ENCODE measurements at places on chromosomes 2 and 18.

DNA sequence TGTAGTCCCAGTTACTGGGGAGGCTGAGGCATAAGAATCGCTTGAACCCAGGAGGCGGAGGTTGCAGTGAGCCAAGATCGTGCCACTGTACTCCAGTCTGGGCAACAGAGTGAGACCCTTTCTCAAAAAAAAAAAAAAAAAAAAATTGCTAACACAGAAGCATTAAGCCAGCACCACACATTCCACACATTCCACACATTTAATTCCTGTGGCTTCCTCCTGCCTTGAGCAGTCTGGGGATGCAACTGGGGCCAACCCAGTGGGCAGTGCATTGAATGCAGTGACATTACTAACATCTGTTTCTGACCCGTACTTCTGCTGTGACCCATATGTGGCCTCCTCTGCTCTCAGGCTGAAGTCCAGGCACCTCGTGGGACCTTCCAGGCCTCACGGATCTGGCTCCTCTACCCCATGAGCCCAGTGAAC lies 107.0 kb downstream of the BCL2L11 start:
- no peak for DNase-seq

- no peak for DNase-seq
Observed at GRCh38 chr2:177519534-177520115, 127.1 kb downstream of the AGPS start.

DNA sequence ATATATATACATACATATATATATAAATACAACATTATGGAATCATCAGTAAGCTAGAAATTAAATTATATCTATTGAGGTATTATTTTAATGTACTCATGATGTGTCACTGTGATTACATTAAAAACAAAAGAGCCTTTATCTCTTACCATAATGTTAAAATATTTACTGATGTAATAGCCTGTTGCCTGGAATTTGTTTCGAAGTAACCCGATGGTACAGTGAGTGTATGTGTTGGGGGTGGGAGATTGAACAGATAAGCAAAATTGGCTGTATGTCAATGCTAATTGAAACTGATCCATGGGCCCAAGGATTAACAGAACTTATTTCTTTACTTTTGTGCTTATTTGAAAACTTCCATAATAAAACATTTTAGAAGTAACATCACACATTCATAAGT lies 1473.2 kb downstream of the LRP1B start:
- no peak for DNase-seq

DNA sequence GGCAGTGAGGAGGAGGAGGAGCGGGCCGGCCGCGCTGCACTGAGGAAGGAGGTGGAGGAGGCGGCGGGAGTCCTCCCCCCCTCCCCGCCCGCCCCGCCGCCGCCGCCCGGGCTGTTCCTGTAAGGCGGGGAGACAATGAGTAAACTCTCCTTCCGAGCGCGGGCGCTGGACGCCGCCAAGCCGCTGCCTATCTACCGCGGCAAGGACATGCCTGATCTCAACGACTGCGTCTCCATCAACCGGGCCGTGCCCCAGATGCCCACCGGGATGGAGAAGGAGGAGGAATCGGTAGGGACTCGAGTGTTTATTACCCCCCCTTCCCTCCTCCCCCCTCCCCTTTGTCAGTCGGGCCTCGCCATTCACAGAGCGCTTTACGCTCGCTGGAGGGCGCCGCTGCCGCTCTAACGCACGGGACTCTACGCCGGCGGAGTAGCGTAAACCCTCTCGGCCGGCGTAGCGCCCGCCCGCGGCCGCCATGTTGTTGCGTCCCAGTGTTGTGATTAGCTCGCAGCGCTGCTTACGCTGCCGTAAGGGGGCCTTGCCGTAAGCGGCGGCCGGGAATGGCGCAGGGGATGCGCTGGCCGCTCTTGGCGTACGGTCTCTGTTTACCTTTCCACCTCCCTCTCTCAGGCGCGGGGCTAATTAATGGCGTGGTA lies 460 bp downstream of the EPC2 start:
- DNase-seq: peak; percentile 98

GRCh38 chr2:15298770-15299169 lies 262.4 kb downstream of the NBAS start:
- DNase-seq: no peak

DNA sequence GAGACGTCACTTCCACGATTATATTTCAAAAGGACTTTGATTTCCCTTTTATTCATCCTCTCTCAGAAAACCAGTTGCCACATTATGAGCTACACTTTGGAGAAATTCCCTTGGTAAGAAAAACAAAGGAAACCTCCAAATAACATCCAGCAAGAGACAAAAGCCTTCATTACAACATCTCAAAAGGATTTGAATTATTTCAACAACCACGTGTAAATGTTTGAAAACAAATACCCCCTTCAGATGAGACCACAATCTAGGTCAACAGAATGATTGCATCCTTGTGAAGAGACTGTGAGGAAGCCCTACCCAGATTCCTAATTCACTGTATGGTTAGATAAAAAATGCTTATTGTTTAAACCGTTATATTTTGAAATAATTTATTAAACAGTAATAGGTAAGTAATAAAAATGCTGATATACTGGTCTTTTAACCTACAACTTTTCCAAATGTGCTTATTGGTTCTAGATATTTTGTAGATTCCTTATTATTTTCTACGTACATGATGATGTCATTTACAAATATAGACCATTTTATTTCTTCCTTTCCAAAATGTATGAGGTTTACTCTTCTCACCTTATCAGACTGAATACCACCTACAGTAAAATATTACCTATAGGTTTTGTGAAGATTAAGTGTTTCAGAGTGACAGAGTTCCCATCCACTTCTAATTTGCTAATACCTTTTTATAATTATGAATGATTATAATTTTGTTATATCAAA lies 922.7 kb upstream of the CHAC2 start:
- no peak for DNase-seq

DNA sequence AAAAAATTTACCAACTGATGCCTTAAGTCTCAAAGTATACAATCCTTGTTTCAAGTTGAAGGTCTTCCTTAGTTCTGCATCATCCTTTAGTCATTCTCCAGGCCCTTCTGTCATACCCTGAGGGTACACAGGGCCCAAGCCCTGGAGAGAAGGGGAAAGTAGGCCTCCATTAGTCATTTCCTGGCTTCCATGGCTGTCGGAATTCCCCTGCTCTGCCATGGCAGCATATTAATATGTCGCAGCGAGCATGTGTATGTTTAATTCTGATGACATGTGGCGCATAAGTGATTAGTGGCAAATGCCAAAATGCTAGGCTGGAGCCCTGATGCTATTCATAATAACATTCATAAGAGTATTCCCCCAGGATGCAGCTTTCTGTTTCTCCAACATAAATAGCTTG lies 22.1 kb downstream of the GPR39 start:
- DNase-seq: no peak

GRCh38 chr2:168652997-168653921 lies 149.2 kb upstream of the NOSTRIN start:
- no peak for DNase-seq

DNA sequence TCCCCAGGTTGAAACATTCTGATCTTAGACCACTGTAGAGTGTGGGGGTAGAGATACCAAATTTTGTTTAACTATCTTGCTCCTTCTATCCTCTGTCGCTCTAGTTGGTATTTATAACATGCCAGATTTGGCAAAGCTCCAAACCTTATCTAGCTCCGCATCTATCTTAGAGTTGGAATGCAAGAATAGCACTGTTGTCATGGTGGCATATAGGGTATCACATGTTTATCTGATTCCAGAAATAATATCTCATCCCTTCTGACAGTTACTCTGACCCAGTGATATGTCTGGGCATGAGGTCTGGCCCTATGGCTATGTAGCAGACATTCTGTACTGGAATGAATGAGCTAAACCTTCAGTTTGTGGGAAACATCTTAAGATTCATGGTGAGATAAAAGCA lies 51.7 kb downstream of the CABYR start:
- no peak for DNase-seq

GRCh38 chr2:224947566-224947965 lies 94.7 kb downstream of the DOCK10 start:
- DNase-seq: no peak

- DNase-seq: no peak
Observed at GRCh38 chr2:55620123-55620779, 2.8 kb upstream of the PPP4R3B start.

DNA sequence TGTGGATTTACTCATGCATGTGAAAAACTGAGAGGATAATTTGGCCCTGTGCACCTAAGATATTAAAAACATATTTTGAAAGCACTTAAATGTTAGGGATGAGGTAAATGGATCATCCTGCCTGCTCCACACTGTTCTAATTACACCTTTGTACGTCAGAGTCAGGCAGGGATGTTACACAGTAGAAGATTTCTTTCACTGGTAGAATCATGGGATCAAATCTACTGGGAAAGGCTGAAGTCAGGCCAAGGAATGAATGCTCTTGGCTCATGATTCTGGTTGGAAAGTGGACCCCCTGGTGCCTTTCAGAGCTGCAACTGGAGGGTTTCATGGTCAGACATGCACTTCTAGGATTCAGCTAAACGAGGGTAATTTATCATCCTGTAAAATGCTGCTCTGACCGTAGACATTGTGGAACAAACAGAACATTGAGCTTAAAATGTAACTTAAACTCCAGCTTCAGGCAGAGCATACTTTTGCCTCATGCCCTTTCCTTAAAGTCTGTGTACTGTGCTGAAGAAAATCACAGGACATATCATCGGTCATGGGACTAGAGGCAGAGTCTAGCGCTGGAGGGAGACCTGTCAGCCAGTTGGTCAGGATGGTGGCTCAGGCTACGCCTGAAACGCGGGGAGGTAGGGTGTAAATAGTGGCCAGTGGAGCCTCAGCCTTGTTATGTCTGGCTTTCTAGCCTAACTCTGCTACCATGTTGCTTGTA lies 4.9 kb downstream of the KCNE4 start:
- peak; percentile 61 for DNase-seq

DNA sequence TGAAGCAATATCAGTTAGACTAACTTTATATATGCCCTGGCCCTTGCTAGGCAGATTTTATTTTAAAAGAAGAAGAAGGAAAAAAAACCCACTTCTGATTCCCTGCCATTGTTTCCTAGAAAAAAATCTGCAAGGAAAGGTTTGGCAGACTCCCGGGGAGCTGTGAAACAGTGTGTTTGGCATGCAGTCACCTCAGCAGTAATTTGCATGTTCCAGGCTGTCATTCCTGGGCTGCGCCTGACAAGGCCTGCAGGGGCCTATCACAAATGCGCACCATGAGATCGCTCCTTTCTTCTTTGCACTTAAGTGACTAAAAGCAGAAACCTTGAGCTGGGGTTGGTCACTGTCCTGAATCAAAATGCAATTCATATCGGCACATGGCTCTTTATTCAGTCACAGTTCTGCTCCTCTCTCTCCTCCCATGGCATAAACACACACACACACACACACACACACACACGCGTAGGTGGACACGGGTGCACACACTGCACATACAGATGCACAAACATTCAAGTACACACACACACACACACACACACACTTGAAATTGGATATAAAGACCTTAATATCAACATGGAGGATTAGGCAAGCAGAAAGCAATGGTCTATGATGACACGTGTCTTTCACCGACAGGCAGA lies 172.8 kb downstream of the MYT1L start:
- DNase-seq: no peak

DNA sequence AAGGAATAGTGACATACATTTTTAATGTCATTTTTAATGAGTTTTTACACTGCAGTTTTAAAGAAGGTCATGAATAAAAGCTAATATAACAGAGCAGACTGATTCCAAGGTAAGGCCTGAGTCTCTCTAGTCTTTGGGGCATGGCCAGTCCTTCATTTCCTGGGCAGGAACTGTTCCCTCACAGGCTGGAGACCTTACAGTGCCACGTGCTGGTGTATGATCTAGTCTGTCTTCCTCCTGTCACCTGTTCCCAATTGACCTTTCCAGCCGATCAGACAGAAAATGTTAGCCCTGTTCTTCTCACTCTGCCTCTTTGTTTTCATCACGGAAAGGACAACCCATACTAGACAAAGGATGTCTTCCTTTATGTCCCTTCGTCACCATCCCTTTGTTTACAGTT lies 33.6 kb downstream of the ZCCHC2 start:
- no peak for DNase-seq

DNA sequence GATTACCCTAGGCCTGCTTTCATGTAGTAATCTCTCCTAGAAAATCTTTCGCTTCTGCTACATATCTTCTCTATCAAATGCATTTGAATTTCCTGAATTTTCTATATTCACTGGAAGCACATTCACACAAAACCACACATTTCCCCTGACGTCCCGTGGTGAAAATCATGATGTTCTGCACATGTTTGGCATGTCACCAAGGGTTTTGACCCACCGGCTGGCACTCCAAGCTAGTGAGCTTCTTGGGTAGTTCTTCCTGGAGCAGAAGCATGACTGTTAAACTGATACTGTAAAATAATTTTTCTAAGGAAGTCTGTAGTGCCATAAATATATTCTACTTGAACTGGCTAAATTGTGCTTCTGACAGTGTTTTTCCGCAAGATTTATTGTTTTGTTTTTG lies 510.1 kb upstream of the SLC8A1 start:
- DNase-seq: peak; percentile 39

DNA sequence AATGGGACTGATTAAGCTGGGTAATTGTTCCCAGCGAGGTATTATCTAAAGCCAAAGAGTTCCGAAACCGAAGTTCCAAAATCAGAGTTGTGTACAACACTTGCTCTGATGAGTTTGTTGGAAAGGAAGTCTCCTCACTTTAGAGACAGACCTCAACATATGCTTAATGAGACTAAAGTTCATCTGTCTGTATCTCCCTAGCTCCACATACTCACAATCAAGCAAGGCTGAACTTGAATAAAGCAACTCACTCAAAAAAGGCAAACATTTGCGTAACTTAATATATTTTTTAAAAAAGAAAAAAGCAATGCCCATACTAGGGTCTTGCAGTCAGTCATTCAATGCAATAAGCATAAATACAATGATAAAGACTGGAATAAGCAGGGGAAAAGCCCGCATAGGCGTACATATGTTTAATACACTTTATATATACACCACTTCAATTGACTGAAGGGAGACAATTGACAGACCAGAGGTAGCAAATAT lies 60.0 kb downstream of the IRS1 start:
- no peak for DNase-seq

- DNase-seq: no peak
Observed at GRCh38 chr2:108979461-108979860, 9.6 kb downstream of the EDAR start.

DNA sequence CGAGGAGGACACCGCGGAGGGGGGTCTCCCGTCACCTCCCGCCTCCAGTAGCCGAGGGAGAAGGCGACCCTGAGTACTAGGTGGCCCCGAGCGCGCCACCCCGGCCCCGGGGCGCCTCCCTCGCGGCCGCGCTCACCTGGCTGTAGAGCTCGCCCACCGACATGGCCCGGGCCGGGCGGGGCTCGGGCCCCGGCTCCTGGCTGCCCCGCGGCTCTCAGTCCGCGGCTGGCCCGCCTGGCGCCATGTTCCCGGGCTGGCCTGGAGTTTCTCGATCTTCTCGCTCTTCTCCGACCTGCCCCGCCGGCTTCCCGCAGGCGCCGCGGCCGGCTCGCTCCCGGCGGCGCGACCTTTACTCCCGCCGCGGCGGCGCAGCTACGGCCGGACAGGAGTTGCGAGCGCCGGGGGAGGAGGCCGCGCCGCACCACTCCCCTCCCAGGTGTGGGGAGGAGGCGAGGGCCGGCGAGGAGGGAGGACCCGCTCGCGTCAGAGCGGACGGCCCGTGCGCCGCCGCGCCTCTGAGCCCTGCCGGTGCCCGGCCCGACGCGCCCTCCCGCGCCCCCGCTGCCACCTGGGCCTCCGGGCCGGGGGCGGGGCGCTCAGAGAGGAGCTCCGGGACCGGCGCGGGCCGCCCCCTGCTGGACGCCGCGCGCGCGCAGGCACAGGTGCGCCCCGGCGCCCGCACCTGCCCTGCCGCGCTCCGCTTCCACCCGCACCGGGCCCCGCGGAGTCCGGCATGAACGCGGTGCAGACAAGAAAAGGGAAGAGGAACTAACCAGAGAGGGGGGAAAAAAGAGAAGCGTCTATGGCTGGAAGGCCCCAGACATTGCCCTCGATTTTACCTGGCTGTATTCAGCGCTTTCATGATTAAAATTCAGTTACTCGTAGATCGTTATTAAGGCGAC lies at the start of gene MYO5B:
MYO5B (minus strand) TSS at position 517 of the 902 bp plus-strand sequence; CDS start at position 163, 354 bp downstream.
- peak; percentile 57 for DNase-seq

Measured in right forelimb (tissue), 1 donor.